ENCODE measurements at places on chromosomes 12 and 14.

GRCh38 chr12:27246774-27247173, 2.7 kb downstream of the STK38L start:
- DNase-seq: no peak

DNA sequence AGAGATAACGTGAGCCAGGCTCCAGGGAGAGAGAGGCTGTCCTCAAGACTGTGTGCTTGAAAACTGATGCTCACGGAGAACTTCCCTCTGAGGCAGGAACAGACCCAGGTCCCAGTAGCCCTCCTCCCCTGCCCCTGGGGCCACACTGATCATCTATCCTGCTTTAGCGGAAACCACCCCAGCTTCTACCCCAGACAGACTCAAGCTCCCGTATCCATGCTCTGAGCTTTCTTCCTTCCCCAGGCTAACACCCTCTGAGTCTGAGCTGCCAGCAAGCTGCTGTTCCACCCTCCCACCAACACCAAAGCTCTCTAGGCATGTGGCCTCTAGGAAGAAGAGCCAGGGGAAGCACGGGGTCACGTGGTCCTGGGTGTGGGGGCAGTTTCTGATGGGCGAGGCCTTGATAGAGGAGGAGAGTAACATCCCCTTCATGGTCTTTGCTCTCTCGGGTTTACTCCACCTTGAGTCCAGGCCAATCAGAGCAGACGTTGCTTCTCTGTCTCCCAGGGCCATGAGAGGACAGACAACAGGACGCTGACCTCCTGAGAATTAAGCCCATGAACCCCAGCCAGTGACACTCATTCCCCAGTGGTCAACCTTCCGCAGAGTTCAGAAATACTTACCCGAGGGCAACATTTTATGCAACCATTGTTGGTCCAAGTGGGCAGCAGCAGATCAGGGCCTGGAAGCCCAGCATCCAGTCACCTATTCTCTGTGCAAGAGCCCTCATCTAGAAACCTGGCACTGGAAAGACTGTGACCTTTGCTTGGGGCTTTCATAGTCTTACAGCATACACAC, 1.4 kb downstream of the PCK2 start:
- DNase-seq: peak; percentile 56

- no peak for DNase-seq
These were observed 5.9 kb downstream of the RIMBP2 start for GRCh38 chr12:130709971-130710732.

DNA sequence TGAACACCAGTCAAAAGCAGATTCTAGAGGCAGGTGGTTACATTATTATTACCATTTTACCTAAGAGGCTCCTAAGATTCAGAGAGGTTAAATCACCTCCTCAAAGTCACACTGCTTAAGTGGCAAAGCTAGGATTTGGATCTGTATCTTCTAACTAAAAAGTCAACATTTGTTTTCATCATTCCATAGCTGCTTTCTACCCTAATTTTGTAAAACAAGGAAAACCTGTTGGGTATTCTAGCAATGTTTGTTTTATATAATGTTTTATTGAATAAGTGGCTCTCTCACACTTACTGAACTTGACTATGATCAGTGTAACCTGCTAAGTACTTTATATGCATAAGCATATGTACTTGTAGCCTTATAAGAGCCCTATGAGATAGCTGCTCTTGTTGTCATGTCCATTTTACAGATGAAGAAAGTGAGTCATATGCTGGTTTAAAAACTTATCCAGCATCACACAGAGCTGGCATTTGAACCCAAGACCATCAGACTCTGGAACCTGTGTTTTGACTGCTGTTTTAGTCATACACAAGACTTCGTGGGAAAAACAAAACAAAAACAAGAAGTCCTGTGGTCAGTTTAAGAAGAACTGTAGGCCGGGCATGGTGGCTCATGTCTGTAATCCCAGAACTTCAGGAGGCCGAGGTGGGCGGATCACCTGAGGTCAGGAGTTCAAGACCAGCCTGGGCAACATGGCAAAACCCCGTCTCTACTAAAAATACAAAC, 31.7 kb upstream of the EVL start:
- DNase-seq: no peak

GRCh38 chr12:115709540-115710011, 567.9 kb downstream of the MED13L start:
- no peak for DNase-seq

DNA sequence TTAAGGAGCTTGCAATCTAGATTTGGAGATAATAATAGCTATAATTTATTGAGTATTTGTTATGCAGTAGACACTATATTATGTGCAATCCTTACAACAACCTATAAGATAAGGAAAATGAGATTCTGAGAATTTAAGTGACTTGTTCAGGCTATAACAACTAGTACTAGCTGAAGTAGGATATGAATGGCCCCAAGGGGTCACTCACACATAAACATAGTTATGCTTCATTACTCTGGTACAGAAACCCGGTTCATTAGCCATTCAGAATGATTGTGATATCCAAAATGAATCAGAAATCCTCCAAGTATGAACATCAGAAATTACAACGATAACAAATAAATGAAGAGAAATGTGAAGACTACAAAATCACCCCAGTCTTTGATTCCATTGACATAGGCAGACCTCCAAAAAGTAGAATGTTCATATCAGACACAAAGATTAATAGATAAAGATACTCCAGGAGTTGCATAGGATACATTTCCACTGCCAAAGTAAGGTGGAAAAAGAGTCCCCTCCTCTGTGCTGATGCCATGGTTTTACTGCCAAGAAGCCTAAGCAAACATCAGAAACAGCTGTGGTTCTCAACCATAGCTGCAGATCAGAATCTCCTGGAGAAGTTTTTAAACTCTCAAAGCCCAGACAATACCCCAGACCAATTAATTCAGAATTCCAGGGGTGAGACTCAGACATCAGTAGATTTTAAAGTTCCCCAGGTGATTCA, 8.6 kb upstream of the NID2 start:
- no peak for DNase-seq

DNA sequence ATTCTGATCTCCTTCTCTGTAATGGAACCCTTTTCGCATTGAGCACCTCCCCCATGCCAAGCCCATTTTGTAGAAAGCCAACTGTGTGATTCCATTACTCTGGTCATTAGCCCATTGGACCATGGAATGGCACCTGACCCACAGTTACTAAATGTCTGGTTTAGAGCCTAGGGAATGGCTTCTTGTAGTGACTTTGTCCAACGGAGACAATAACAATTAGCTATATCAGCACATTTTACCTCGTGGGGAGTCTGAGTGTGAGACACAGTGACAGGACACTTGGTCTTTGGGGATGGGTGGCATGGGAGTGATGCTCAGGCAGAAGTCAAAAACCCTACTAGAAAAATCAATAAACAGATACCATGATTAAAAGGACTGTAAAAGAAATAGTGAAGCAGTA, 10.4 kb downstream of the SLC10A1 start:
- no peak for DNase-seq

GRCh38 chr12:94457311-94457710, 2.4 kb downstream of the CEP83 start:
- DNase-seq: no peak

- no peak for DNase-seq
These were observed 117.0 kb upstream of the CCDC198 start for GRCh38 chr14:57610631-57611030.

DNA sequence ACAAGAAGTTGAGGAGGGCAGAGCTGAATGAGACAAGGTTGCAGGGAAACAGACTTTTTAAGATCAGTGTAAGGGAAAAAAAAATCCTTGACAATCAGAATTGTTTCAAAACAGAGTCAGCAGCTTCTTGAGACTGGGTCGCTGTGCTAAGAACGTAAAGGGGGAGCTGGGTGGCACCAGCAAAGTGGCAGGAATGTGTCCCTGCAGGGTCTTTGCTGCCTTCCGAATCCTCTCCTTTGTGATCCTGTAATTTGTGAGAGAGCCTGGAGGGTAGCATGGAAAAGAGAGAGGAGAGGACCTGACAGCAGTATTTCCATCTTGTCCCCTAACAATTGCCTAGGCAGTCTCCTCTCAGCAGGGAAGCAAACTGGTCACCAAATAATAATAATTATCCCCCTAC, 472.8 kb downstream of the RGS6 start:
- DNase-seq: no peak

DNA sequence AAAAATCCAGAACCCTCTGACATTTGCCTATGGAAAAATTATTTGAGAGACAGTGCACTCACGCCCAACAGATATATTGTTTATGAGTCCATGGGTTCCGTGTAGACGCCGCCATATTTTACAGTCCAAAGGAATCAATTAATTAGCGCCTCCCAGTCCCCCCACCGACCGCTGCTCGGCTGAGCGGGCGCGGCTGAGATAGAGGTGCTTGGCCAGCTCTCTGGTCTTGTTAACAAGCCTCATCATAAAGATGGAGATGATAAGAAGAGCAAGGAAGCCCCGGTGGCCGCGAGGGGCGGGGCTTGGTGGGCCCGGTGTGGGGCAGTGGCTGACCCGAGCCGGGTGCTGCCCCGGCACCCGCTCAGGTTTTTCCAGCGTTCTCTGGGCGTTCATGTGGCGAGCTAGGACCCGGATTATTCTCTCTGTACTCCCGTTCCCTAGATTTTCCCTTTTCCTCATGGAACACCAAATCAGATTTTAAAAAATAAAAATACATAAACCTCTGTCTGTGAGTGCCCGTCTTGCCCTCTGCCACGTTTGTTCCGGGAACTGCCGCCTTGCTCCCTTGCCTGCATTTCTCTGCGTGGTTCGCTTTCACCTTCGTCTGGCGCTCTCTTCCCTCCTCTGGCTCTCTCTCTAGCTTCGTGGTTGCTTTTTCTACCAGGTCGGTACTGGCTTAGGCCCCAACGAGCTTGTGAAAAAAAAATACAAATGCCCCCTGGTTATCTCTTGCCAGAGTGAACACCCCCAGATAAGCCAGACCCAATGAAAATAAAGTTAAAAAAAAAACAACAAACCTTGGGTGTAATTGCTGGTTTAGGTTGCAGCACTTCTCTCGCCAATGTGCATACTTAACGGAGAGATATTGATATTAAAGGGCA, 9.0 kb downstream of the HOXC12 start:
- DNase-seq: no peak

DNA sequence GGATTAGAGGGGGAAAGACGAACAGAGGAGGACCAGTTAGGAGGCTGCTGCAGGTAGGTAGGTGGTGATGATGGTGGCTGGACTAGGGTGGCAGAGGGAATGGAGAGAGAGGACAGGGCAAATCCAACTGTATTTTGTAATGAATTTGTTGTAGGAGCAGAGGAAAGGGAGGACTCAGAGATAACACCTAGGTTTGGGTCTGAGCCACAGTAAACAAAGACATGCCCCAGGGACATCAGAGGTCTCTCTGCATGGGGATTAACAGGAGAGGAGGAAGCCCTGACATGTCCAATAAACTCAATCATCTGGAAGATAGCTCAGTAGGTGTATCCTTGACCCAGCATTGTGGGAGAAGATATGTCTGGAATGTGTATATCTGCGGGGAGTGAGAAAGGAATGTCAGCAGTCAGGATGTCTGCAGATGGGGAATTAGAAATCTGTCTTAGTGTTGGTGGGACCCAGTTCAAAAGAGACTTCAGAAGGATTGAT, 4.7 kb upstream of the SLC48A1 start:
- no peak for DNase-seq

- no peak for DNase-seq
These were observed 60.5 kb downstream of the PTPRQ start for GRCh38 chr12:80504389-80505163.

DNA sequence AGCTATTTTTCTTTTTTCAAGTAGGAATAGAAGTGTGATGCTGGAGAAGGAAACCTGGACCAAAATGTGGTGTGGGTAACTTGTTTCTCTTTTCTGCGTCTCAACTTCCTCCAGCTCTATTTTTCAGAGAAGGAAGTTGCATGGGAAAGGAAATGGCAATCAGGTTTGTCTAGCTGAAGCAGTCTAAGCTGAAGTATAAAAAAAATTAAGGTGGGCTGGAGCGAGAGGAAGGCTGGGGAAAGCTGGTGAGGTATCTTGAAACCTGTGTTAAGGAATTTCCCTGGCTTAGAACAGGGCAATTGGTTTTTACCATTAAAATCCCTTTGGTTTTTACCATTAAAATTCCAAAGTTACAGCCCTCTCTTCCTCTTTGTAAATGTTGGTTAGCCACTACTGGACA, 34.2 kb upstream of the NINJ2 start:
- DNase-seq: no peak
